ENCODE measurements at places on chromosomes 7 and 10.

GRCh38 chr7:101558742-101559325, 70.3 kb downstream of the MYL10 start:
- no peak for DNase-seq

GRCh38 chr7:35707422-35707821, 12.5 kb upstream of the HERPUD2 start:
- no peak for DNase-seq

DNA sequence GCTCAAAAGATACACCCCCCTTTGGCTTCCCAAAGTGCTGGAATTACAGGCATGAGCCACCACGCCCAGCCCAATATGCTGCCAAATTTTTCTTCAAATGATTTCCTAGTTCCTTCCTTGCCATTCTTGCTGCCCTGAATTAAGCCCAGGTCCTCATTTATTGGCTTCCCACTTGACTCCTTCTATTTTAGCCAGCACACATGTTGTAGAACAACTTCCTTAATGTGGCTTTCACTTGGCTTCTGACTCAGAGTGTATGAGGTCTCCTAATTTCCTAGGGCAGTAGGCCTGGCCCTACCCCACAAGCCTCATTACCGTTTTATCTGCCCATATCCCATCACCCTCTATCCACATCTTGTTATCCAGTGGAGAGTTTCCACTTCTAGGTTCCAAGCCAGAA, 21.8 kb upstream of the HIPK2 start:
- DNase-seq, result no peak

DNA sequence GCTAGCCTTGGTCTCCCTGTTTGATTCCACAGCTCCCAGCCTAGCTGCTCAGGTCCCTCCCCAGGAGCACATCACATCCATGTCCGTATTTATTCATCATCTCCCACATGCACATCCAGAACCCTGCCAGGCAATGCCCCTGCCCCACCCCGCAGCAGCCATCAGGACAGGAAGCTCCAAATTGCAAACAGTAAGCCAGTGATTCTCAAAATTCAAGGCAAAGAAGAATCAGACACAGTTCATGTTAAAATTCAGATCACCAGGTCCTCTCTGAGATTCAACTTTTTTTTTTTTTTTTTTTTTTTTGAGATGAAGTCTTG, 17.7 kb downstream of the LRRC20 start:
- DNase-seq, result no peak

DNA sequence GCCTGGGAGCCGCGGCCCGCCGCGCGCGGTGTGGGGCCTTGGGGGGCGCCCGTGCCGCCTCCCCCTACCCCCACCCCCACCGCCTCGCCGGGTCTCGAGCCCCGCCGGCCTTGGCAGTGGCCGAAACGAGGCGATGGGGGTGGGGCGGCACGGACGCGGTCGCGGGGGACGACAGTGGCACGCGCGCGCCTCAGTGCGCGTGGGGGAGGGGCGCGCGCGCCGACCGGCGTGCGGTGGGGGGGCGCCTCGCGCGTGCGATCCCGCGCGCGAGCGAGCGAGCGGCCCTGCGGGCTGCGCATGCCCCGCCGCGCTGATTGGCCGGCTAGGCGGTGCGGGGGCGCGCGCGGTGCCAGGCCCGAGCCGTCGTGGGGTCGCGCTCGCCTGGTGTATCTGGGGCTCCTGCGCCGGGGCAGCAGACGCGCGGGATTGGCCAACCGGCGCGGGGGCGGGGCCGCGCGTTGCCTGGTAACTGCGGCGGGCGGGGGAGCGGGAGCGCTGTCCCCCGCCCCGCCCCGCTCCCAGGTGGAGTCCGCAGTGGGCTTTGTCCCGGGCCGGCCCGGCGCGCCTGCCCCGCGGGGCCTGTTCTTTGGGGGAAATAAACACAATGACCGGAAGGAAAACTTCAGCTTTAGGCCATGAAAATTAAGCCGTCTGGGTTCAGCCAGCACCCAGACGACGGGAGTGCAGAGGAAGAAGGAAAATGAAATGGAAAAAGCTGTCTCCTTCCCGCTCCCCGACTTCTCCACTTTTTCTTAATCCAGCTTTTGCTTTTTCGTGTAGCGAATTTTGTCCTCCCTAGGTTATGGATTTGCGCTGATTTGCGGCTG, 873 bp downstream of the GTF2I start:
- peak; percentile 92 for DNase-seq

DNA sequence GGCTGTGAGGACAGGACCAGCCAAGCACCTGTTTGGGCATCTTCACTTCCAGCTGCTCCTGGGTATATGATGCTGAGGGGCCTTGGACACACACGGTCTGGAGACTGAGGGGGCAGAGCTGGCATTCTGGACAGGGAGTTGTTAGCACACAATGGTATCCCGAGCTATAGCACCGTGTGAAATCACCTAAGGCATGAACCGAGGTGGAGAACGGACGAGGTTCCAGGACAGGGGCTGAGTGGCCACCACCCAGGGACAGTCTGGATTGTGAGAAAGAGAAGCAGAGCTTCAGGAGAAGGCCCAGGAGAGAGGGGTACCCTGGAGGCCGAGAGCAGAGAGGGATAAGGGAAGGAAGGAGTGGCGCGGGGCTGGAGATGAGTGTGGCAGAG, 571.8 kb downstream of the TCERG1L start:
- DNase-seq, result no peak
